Activated CD8-positive, alpha-beta memory T cell treated with anti-CD3 and anti-CD28 coated beads, Interleukin-2, amount 10 ng/mL, durations not matched to agents 7 days and 5 days (primary cell): ENCODE measurements at places on chromosomes 7 and 10. TPM values are rescaled to one million over a fixed set of nuclear protein-coding genes. Genes with fewer than 3 reads are reported as not detected.

Gene LIPK
- not detected for total RNA-seq

Gene LRMDA
- not detected for total RNA-seq

Gene MINDY3
- total RNA-seq, result 16.4 TPM

Gene DNAH11
- total RNA-seq, result 0.15 TPM

Gene UTF1
- not detected for total RNA-seq

Gene PNLIPRP3
- not detected for total RNA-seq

Gene ABCB8
- total RNA-seq, result 52.4 TPM

Gene PRTFDC1
- 2.9 TPM for total RNA-seq

Gene AASS
- total RNA-seq, result 1.7 TPM

Gene SFRP4
- not detected for total RNA-seq

Gene MALRD1
- total RNA-seq, result not detected

Gene CAV1
- total RNA-seq, result 0.87 TPM

Gene IL6
- not detected for total RNA-seq

Gene PPP3CB
- 49.1 TPM for total RNA-seq

Gene KIAA1549
- 0.61 TPM for total RNA-seq

Gene BTBD16
- not detected for total RNA-seq

Gene GDF2
- not detected for total RNA-seq

Gene TFPI2
- total RNA-seq, result not detected

Gene TUBB8
- total RNA-seq, result not detected

Gene ELN
- not detected for total RNA-seq

Gene AIFM2
- total RNA-seq, result 12.6 TPM

Gene PLEKHS1
- total RNA-seq, result not detected

Gene TEX47
- total RNA-seq, result not detected

Gene MBL2
- total RNA-seq, result not detected

Gene XRCC2
- total RNA-seq, result 20.6 TPM

Gene FGFBP3
- total RNA-seq, result 1.9 TPM

Gene SMIM30
- total RNA-seq, result 25.5 TPM

Gene GPNMB
- total RNA-seq, result 0.82 TPM

Gene ATOH7
- not detected for total RNA-seq

Gene CYP2C18
- total RNA-seq, result not detected

Gene AZGP1
- total RNA-seq, result not detected

Gene MACROH2A2
- 6.3 TPM for total RNA-seq

Gene GSAP
- total RNA-seq, result 3.5 TPM

Gene FLNC
- not detected for total RNA-seq

Gene UCN3
- total RNA-seq, result not detected

Gene LIPN
- total RNA-seq, result not detected

Gene AGR2
- total RNA-seq, result not detected

Gene ARF5
- total RNA-seq, result 107 TPM

Gene GRM8
- total RNA-seq, result not detected

Gene OPN1SW
- not detected for total RNA-seq

Gene PON1
- not detected for total RNA-seq

Gene LOXL4
- total RNA-seq, result not detected

Gene PKD2L1
- not detected for total RNA-seq

Gene IQUB
- not detected for total RNA-seq

Gene ELFN1
- not detected for total RNA-seq

Gene FAM171A1
- 0.68 TPM for total RNA-seq

Gene LFNG
- 101 TPM for total RNA-seq

Gene CLRN3
- total RNA-seq, result not detected

Gene TMEM270
- not detected for total RNA-seq

Gene NFKB2
- 78.1 TPM for total RNA-seq

Gene HECW1
- not detected for total RNA-seq
